HL-60 (cell line): ENCODE measurements at places on chromosomes 5 and 9.

DNA sequence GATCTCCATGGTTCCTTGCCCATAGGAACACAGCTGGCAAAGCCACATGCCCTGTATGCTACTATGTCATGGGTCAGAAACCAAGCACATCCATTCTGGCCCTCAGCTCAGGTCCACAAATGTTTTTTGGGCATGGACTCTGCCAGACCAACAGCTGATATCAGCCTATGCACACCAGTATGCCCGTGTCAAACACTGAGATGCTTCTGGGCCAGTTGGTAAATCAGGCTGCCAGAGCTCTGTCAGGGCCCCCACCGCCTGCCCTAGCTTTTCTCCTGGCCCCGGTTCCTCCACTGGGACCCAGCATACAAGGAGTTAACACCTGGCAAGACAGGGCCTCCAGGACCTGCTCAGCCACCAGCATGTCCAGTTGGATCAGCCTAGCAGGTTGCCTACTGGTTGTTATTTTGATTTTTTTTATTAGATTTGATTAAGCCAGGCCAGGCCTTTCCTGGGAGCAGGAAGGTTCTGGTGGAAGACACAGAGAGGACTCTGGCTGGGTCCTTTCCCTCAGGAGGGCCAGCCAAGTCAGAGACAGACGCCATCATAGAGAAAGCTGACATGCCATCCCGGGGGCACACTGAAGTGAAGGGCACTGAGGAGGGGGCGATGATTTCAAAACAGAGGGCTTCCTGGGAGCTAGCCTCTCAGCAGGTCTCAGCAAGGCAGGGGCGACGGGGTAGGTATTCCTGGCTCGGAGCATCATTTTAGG is 65.8 kb downstream of the TSTD2 start:
- DNase-seq = no peak

GRCh38 chr5:74632947-74633356 is 7.6 kb downstream of the ENC1 start:
- DNase-seq = no peak

DNA sequence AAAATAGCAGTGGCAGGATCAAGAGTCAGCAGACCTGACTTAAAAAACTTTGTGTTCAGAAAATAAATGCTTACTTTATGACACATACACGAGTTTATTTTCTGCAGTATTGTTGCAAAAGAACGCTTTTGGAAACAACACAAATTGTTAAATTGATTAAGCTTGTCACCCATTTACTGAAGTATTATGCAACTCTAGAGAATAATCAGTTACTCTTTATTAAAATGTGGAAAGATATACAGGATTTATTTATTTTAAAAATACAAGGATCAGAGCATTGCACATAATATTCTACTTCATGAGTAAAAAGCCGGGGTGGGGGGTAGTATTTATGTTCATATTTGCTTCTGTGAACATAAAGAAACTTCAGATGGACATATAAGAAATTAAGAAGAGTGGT is 20.0 kb downstream of the FYB1 start:
- no peak for DNase-seq

DNA sequence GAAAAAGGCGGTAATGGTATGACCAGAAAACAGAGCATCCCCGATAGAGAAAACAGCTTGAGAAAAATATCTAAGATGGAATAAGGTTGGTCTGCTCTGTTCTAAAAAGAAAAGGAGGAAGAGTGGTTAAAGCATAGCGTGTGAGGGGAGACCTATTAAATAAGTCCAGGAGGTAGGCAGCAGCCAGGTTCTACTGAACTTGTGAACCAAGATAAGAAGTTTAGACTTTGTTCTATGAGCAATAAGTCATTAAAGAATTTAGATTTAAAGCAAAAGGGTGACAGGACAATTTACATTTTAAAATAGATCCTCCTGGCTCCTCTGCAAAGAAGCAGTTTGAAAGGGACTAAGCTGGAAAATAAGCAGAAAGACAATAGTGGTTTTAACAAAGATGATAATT is 81.3 kb upstream of the COX7C start:
- DNase-seq = no peak

DNA sequence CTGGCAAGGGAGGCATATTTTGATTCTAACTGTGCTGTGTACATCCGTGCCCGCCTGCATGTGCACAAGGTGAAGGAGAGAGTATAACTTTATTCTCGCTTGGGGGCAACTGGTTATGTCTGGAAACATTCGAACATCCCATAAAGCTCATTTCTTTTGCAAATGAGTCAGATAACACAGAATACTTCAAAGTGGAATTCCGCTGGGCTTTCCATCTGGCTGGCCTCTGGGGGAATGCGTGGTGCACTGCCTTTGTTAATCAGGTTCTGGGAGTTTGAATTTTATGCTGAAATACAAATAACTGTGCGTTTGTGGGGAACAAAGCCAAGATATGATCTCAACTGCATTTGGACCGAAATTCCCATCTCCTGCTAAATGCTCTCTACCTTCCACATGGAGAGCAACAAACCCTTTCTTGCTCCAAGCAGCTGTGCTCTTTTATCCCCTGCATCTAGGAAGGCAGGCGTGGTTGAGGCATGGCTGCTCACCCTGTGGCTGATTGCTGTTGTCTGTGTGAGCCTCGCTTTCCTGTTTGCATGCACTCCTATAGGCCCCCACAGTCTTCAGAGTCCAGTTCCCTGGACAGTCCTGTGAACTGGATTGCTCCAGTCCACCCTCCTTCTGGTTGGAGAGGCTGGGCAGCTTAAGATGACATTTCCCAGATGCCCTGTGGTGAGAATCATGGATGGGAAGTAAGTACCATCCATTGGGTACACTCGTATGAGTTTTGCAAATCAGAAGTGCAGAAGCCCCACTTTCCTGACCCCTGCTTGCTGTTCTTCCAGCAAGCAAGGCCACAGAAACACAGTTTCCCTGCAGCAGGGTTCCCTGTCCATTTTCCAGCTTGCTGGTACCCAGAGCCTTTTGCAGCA is 82.9 kb upstream of the ALDH1B1 start:
- no peak for DNase-seq

- DNase-seq = no peak
Observed at GRCh38 chr9:124420991-124421543, 5.8 kb upstream of the PSMB7 start.

DNA sequence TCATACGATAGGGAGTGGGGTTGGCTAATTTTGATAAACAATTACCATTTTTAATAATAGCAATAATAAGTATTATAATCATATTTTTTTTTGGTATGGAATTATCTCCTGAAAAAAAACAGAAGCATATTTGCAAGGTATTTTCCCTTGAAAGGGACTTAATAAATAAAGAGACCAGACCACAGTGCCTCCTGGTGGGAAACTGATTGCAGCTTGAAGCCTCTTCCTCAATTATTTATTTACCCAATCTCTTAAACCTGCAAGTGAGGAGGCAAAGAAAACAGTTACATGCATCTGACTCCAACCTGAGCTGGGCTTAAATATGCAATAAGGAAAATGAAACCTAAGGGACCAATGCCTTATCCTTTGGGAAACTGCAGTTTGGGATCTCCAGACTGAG is 388.1 kb upstream of the ACO1 start:
- no peak for DNase-seq

DNA sequence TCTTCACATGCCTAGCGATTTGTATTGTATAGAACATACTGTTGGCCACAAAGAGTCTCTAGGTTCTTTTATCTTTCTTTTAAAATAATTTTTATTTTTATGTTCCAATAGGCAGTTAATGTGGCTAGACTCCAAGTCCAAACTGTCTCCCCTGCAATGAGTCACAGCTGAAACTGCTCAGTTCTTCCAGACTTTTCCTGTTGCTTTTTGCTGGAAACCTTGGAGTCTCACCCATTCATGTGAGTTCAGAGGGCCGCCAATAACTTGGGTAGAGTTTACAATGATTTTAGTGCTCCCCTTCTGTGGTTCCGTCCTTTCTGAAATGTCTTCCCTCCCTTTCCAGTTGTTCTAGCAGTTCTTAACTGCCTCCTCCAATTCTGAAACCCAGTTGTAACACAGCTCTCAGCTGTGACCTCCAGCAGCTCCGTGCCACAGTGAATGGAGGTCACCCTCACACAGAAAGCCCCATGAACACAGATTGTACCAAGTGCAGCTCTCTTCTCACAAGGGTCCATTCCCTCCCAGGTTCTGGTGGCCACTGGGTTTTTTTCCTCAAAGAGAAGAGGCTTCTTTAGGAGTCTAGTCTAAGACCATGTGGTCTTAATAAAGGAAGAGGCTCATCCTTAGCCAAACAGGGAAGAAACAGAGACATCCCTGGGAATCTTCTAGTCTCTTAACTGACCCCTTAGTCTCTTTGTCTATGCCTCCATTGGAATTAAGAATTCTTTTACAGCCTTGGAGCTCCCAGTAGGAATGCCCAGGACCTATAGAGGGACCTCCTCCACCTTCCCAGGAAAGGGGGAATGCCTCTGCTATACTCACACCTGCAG is 198.5 kb downstream of the SPOCK1 start:
- DNase-seq = no peak

DNA sequence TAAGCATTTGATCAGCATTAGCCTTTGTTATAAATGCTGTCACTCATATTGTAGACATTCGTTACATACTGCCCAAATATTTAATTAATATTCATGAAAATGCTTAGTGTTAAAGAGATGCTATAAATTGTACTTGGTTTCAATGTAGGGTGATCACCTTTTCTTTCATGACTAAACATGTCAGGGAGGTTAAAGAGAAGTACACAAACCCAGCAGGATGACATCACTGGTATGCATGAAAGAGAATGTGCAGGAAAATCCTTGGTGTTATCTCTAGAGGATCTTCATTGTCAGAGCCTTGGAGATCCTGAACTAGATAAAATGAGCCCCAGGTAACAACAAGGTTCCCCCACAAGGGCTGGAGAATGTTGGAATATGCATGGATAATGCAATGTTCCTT is 33.0 kb upstream of the SV2C start:
- DNase-seq = no peak

DNA sequence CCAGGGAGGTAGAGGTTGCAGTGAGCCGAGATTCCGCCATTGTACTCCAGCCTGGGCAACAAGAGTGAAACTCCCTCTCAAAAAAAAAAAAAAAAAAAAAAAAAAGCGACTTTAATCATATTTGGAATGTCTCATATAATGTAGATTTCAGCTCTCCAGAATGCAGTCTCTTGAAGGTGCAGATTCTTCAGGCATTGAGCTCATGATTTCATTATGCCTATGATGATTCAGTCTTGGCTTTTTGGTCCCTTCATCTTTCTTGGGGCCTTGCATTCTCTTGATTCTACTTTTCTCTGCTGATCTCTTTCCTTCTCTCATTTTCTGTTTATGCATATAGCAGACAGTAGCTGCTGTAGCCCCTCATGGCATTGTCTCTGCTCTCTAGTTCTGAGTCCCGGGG is 22.9 kb downstream of the KDM4C start:
- DNase-seq = no peak
